Right cardiac atrium (tissue), 5 donors: ENCODE measurements at places on chromosomes 6 and 20. TPM values are rescaled to one million over a fixed set of nuclear protein-coding genes. Genes with fewer than 3 reads are reported as not detected.
A peak's percentile ranks its signal among the peaks of the same experiment; 100 is the strongest.

GRCh38 chr20:55004044-55004443 lies 528.7 kb downstream of the DOK5 start:
- DNase-seq, result no peak

Gene GFOD1
- 30.3 TPM for polyA plus RNA-seq

DNA sequence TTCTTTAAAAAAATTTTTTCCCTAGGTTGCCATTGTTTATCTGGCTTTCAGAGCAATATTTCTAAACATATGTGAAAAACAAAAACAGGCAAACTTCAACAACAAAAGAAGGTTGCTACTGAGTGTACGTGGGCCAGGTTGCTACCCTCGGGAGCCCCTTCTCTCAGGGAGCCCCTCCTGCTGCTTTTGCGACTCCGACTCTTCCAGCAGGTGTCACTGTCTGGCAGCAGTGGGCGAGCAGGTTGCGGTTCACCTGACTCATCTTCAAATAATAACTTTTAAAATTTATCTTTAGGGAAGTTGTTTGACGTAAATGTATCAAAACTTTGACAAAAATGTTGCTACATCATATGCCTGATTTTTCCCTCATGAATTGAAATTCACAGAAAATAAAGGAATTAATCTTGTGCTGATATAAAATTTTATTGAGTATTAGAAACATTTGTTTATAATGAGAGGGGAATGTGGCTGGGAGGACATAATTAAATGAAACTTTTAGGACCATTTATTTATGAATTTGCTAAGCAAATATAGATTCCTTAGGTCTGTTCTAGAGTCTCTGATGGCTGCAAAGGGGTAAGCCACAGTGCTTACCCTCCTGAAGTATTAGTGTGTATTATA lies 138.8 kb downstream of the HIVEP1 start:
- DNase-seq, result no peak

Gene CALHM6
- 5.9 TPM for polyA plus RNA-seq

- DNase-seq, result no peak
These were observed 111.4 kb downstream of the FYN start for GRCh38 chr6:111761783-111762312.

Gene TNFRSF21
- 4.5 TPM for polyA plus RNA-seq

GRCh38 chr20:29452186-29452585 lies 1805.3 kb upstream of the DEFB115 start:
- DNase-seq, result no peak

DNA sequence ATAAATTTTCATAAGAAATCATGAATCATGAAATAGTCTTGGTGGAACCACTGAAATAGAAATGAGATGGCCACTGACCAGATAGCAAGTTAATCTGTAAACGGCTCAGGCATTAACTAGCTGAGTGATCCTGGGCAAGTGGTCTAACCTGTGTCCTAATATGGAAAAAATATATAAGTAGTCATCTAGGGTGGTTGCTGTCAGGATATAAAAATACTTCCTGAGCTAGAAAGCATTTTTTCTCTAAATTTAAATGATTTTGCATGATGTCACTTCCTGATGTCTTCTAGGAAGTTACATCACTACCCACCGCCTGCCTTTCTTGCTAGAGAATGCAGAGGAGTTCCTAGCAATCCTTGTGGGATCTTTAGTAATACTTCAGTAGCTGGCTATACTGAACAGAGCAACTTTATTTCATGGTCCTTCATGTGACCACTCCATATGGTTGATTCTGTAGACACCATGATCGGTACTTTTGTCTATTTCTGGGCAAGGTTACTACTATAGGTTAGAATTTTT lies 228.1 kb upstream of the CEP162 start:
- no peak for DNase-seq

- DNase-seq, result peak; percentile 76
These were observed 297.9 kb downstream of the UTRN start for GRCh38 chr6:144582939-144583613.

Gene NMBR
- not detected for polyA plus RNA-seq

Gene DLK2
- polyA plus RNA-seq, result 1.1 TPM

- DNase-seq, result peak; percentile 78
These were observed 94.5 kb upstream of the FOXP4 start for GRCh38 chr6:41451515-41452163.

GRCh38 chr20:3093861-3094361 lies 9.4 kb upstream of the AVP start:
- DNase-seq, result no peak

- no peak for DNase-seq
These were observed 742.0 kb downstream of the KIF16B start for GRCh38 chr20:15831201-15831600.

- no peak for DNase-seq
These were observed 105.3 kb upstream of the BMP5 start for GRCh38 chr6:55980627-55981211.

DNA sequence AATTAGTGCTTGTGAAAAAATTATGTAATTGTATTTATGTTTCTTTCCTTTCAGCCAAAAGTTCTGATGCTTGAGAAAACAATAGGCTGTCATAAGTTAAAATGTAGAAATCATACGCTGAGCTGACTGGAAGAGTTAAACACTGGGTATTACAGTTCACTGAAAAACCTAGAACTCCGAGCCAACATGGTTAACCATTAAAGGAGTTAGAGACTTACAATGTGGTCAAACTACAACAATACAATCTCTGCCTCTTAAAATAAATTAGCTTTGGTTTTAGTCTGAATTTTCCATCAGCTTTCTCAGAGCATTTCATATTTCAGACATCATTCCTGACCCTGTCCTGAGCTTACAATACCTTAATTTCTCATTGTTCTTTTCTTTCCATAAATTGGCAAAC lies 91.0 kb downstream of the COL12A1 start:
- DNase-seq, result no peak

- DNase-seq, result no peak
These were observed 57.4 kb upstream of the FOXC1 start for GRCh38 chr6:1552296-1552761.

Gene FNDC11
- 0.14 TPM for polyA plus RNA-seq

Gene FRK
- polyA plus RNA-seq, result 1.00 TPM

DNA sequence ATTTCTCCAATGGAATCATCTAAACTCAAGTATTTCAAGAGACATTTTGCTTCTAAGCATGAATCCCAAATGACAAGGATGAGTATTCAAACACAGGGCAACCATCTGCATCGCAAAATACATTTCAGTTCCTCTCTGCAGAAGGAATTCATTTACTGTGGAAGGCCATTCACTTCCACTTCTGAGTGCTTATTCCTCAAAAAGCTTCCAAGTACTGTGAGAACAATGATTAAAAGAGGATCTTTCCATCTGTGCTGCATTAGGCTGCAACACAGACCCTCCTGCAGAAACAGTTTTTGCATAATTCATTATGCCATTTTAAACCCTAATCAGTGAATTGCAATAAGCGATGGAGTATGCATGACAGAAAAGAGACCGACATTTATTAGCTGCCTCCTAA lies 52.5 kb downstream of the ARHGAP18 start:
- no peak for DNase-seq

DNA sequence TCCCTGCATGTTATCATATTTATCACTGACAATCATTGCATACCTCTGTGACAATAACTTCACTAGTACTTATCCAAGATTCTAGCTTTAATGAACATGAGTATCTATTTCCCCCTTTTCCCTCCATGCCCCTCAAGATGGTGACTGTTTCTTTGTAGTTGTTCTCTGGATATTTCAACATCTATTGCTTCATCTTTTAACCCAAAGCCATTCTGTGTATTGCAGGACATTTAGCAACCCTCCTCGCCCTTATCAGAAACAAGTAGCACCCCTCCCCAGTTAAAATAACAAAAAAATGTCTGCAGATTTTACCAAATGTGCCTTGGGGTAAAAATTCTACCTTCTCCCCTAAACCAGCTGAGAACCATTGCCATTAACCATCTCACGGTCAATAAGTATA lies 979.8 kb upstream of the MANEA start:
- DNase-seq, result no peak

Gene EYS
- 0.02 TPM for polyA plus RNA-seq

- DNase-seq, result no peak
These were observed 175.5 kb downstream of the BCAS1 start for GRCh38 chr20:53894707-53895384.

Gene CGA
- 0.41 TPM for polyA plus RNA-seq

DNA sequence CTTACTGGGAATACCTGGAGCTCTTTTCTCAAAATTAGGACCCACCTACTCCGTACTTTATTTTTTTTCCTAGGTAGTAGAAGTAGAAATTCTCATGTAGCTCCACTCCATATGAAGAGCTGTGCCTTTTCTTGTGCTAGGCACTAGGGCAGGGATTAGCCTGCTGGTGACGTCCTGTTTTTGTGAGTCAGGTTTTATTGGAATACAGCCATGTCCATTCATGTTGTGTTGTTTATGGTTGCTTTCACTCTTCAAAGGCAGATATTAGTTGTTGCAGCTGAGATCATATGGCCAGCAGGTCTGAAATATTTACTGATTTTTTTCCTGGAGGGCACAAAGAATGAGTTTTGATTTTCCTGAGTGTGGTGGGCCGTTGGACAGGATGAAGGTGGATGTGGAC lies 20.5 kb downstream of the XRN2 start:
- no peak for DNase-seq

Gene IL20RA
- polyA plus RNA-seq, result 3.7 TPM

Gene EEF1A2
- 952 TPM for polyA plus RNA-seq

- DNase-seq, result no peak
These were observed 213.3 kb upstream of the SSTR4 start for GRCh38 chr20:22821796-22822195.

GRCh38 chr20:53534037-53534436 lies 59.6 kb downstream of the ZNF217 start:
- DNase-seq, result no peak

Gene BACH2
- polyA plus RNA-seq, result 0.61 TPM

- DNase-seq, result no peak
These were observed 81.5 kb downstream of the SHLD1 start for GRCh38 chr20:5831539-5832237.

- DNase-seq, result no peak
These were observed 16.1 kb downstream of the TAF4 start for GRCh38 chr20:62049342-62050165.

DNA sequence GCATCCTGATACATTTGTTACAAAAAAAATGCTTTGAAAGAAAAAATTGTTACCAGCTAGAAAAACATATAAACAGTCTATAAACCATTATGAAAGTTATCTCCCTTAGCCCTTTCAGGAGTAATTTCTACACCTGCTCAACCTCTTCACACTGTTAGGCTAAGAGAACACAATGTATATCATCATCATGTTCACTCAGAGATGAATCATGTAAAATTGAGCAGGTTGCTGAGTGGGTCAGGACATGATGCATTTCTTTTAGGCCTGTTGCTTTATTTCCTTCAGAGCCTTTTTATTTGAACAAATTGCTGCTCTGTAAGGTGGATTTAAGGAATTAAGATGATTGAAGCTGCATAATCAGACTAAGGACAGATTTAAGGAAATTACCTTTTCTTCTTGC lies 531.3 kb upstream of the MAN1A1 start:
- no peak for DNase-seq

GRCh38 chr20:60502881-60503280 lies 544.7 kb downstream of the CDH26 start:
- no peak for DNase-seq

DNA sequence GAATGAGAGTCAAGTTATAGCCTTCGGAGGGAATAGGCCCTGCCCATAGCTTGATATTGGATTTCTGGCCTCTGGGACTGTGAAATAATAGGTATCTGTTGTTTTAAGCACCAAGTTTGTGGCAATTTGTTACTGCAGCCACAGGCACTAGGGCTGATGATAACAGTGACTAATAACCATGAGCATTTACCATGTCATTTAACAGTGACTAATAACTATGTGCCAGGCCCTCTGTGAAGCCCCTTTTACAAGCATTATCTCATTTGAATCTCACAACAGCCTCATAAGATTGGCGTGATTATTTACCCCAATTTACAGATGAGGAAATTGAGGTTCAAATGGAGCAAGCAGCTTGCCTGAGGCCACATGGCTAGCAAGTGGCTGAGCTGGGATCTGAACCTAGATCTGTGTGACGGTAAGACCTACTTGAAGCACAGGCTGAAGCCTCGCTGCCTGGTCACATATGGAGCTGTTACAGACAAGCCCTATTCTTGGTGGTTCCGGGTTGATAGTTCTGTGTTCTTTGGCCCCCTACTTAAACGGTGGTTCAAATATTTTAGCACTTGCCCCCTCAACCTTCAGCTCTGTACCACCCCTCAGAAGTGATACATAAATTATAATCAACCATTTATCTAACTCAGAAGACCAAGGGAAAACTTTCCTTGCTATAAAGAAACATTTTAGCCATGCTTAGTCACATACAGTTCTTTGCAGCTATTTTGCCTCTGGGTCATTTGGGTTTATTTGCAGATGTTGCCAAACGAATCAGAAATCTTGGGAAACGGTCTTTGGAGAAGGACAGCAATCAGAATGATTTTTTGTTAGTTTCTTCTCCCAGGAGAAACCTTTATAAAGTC lies 98.3 kb downstream of the ELOVL5 start:
- DNase-seq, result no peak

DNA sequence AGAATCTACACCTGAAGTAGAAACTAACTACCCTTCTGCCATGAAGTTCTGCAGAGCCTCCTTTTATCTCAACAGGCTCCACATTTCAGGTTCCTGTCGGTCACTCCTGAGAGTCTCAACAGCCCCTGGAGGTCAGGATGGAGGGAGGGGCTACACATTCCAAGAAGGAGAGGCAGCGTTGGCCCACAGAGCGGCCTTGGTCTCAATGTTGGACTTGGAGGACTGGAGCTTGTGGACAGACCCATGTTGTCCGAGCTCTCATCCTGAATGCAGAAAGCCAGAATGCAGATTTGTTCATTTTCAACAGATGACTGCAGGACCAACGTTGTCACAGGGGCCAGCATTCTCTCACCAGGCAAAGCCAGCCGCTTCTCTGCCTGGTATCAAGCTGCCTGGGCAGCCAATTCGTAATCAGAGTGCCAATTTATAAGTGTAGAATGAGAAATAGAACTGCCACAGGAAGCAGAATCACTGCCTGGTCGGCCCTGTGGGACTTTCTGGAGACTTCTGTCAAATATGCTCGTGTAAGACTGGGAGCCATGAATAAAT lies 212.5 kb upstream of the SNX9 start:
- no peak for DNase-seq

Gene SYNDIG1
- 34.8 TPM for polyA plus RNA-seq

DNA sequence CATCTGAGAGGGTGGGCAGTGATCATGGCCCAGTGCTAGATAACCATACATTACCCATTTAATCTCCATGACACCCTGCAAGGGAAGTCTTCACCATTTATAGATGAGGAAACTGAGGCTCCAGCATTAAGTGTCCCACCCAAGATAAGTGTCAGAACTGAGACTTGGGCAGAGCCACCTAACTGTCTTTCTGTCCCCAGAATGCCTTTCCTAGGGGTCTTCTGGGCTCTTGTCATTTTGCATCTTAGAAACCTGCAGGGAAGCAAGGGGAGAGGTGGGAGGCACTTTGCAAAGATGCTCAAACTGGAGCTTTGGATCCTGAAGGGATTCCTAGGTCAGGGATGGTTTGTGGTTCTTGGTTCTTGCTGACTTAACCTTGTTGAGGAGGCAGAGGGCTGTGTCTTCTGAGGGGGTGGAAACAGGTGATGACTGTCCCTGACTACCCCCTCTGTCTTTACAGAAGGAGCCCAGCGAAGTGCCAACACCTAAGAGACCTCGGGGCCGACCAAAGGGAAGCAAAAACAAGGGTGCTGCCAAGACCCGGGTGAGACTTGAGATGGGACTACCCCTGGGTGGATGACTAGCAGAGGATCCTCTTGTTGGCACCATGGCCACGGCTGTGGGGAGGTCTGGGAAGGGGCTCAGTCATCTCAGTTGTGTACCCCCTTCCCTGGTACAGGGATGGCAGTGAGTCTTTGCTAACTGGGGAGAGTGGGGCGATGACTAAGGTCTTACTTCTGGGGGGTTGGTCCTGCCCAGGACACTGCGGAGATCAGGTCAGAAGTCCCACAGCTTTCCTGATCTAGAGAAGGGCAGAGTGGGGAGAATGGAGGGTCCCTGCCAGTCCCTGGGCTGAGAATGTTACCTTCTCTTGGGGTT lies 5.8 kb downstream of the HMGA1 start:
- DNase-seq, result no peak
